Naive thymus-derived CD8-positive, alpha-beta T cell (primary cell): ENCODE measurements at places on chromosomes 2 and 18.

DNA sequence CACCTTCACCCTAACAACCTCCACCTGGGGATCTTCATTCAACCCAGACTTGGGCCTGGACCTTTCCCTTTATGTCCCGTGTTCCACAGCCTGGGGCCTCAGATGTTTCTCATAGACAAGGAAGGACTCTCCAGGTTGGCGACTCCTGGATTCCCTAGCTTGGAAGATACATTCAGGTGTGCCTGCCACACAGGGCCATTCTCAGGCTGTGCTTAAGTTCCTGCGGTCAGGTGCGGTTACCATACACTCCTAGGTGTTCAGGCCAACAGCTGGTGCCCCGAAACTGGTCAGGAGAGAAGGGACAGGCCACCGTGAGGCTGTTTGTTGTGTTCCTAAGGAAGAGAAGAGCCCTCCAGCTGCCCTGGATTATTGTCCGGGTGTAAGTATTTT is 15.6 kb downstream of the SLC4A3 start:
- no peak for DNase-seq

DNA sequence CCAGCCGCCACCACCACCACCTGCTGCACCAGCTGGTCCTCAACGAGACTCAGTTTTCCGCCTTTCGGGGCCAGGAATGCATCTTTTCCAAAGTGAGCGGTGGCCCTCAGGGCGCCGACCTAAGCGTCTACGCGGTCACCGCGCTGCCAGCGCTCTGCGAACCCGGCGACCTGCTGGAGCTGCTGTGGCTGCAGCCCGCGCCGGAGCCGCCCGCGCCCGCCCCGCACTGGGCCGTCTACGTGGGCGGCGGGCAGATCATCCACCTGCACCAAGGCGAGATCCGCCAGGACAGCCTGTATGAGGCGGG is 1.6 kb downstream of the LRATD1 start:
- no peak for DNase-seq

DNA sequence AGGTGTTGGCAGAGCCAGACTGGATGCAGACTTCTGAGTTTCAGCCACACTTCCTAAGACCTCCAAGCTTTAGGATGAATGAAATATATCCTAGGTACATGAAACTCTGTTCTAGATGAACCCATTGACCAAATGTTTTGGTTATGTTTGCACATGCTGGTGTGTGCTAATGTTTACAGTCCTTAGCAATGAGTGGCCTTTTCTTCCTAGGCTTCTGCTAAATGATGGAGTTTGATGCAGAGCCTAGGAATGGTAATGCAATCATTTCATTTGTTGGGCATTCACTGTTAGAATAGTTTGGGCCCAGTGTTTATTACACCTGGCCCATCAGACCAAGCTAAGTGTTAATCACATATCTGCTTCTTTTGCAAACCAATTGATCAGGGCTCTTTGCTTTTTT is 464.7 kb downstream of the MEIS1 start:
- no peak for DNase-seq

DNA sequence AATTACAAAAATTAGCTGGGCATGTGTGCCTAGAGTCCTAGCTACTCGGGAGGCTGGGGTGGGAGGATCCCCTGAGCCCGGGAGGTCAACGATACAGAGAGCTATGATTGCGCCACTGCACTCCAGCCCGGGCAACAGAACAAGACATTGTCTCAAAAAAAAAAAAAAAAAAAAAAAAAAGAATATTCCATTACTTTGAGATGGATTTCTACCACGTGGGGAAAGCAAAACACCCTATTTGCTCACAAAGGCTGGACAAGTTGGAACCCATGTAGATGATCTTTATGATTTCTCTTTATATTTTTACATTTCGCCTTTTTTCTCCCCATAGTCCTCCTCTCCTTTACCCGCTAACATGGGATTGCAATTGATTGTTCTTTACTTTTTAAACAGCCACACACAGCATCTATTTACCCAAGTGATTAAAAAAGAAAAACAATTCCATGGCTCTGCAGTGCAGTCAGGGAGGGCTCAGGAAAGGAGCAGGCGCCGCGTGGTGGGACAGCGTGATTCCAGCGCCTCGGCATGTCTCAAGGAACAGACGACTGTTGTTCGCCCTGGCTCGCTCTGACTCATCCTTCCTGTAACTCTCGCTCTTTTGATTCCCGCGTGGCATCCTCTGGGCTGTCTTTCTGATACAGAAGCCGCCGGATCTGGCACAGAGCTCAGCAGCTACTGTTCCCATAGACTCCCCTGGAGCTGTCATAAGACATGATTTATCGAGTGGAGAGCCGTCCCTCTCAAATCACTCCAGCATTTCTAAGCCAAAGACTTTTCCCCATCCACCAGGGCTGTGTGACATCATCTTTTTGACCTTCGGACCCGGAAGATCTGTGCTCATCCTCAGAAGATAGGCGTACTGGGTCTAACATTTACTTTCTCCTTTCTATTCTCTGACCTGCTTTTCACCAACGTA is 230.4 kb upstream of the AGAP1 start:
- no peak for DNase-seq

GRCh38 chr2:231935815-231936214 is 9.6 kb upstream of the NPPC start:
- no peak for DNase-seq
